NCI-H226 (cell line): ENCODE measurements at places on chromosomes 16 and 17.

DNA sequence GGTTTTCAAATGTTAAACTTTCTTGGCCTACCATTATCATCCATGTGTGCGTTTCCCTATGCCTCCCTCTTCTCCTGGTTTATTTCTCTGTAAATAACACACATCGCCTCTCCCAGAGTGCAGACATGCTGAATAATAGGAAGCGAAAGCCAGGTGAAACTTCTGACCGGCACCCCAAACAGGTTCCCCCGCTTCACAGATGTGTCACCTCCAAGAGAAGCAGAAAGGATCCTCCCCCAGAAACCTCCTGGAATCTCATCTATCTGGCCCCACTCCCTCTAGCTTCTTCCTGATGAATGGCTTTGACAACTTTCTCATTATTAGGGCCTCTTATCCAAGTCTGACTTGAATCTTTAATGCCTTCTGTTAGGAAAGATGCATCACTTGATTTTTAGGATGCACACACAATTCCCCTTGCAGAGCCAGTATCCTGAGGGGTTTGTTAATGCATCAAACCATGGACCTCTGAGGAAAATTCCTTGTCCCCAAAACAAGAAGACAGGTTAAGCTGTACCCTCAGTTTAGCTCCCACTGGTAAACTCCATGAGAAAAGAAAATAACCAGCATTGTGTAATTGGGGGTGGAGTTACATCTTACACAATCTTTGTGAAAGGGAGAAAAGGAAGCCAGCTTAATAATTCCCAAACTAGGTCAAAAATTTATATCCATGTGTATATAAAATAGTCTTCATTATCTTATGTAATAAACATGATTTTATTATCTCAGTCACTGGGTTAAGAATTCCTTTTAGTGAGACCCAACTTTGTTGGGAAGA, 20.1 kb upstream of the HYDIN start:
- DNase-seq, result no peak

- no peak for DNase-seq
These were observed 26.7 kb upstream of the TEX2 start for GRCh38 chr17:64289741-64290141.

DNA sequence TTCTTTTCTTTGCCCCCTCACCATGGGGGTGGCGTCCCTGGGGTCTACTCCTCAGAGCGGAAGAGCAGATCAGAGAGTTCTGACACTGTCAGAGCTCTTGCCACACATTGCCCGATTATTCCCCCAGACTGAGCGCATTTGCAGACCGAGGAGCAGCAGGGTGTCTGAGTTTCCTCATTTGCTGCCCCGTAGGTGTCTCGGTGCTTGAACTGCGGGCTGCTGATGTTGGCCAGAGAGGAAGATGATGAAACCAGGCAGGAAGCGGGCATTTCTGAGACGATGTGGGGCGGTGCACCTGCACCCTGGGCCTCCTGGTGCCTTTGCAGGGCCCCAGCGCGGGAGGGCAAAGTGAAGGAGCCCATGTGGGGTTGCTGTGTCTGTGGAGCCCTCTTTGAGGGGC, 55.2 kb downstream of the ARSG start:
- no peak for DNase-seq

- DNase-seq, result no peak
These were observed 12.1 kb upstream of the USP10 start for GRCh38 chr16:84687715-84688114.

- DNase-seq, result peak; percentile 87
These were observed 35.0 kb downstream of the ZCCHC14 start for GRCh38 chr16:87457709-87458423.

GRCh38 chr17:74691151-74691550, 21.6 kb downstream of the CD300LF start:
- no peak for DNase-seq

DNA sequence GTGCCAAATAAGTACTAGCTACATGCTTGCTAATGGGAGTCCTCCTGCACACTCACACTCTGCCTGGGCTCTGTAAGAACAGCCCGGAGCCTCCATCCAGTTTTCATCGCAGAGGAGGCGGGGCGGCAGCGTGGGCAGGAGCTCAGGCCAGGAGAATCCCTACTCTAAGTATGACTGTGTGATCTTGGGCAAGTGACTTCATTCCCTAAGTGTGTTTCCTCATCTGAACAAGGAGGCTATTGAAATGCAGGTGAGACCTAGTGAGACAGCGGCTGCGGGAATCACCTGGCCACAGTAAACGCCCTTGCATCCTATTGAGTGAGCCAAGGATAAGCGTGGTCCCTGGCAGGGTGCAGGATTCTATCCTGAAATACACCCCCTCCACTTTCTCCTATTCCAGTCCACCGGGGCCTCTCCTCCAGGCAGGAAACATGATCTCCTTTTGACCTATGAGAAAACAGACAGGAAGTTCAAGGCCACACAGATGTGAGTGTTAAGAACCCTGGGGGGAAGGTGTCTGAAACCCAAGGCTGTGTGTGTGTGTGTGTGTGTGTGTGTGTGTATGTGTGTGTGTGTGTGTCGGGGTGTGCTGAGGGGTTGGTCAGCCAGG, 5.2 kb upstream of the RAI1 start:
- DNase-seq, result no peak

GRCh38 chr17:76452660-76453430, at the start of gene UBE2O:
Gene UBE2O (minus strand): TSS chr17:76453152. CDS start chr17:76453141, 11 bp downstream.
- peak; percentile 75 for DNase-seq

- DNase-seq, result no peak
These were observed 1.8 kb downstream of the TSPOAP1 start for GRCh38 chr17:58326609-58327362.

- DNase-seq, result peak; percentile 68
These were observed 2.1 kb downstream of the HES7 start for GRCh38 chr17:8121681-8122421.

- peak; percentile 55 for DNase-seq
These were observed 67.7 kb upstream of the TANC2 start for GRCh38 chr17:62898239-62898864.

GRCh38 chr17:63293323-63294075, 152.6 kb downstream of the CYB561 start:
- peak; percentile 65 for DNase-seq
